Activated CD4-positive, CD25-positive, alpha-beta regulatory T cell treated with anti-CD3 and anti-CD28 coated beads, Interleukin-2, amount 50 U/mL, for 72 hours (primary cell): ENCODE measurements at places on chromosomes 3 and 15.
A peak's percentile ranks its signal among the peaks of the same experiment; 100 is the strongest.

DNA sequence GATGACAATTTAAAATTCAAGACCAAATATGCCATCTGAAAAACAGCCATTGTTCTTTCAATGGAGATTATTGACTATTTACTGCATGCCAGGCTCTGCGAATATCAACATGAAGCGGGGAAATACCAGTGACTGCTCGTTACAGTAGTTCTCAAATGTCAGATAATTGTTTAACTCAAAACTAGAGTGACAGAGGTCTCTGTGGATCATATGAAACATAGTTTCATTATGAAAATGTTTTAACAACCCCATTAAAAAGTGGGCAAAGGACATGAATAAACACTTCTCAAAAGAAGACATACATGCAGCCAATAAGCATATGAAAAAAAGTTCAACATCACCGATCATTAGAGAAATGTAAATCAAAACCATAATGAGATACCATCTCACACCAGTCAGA is 50.0 kb upstream of the GPR149 start:
- DNase-seq: no peak

DNA sequence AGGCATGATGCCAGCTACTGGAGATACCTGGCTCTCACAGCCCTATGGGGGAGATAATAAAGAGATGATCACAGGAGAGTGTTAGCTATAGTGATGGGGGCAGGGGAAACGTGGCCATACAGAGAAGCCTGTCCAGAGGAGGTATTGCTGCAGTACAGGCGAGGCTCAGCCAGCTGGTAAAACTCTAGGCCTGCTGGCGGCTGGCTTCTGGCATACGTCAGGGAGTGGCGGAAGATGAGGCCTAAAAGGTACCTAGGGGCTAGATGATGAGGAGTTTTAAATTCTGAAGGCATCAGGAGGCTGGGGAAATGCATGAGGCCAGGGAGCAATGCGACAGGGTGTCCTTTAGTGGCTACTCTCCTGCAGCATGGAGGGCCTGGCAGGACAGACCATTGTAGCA is 110.7 kb downstream of the EEFSEC start:
- no peak for DNase-seq

GRCh38 chr15:40272485-40273056 is 10.3 kb downstream of the ANKRD63 start:
- DNase-seq: no peak

DNA sequence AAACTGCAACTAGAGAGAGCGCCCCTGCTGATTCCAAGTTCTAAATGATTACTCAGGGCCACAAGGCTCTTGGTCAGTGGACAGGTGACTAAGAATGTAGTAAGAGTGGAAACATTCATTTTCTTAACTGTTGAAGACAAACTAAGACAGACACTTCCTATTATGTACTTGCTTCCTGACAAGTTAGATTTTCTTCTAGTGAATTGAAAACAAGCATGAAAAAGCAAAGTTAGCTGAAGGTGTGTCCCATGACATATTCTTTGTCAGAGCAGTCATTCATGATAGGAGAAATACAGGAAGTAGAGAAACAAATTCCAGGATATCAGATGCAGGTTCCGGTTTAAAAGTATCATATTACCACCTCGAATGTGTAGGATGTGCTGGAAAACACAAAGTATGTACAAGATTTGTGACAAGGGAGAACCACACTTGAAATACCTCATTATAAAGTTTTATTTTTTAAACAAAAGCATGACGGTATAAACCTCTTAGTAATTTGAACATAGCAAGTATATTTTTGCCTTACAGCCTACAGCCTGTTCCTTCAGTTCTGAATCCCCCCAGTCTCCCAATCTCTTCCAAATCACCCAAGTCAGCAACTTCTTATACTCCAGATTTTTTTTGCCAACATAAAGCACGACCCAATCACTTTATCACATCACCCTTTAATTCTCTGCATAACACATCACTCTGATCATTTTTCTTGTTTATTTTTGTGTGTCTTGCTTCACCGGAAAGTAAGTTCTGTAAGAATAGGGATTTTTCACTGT is 6.2 kb downstream of the TSPAN3 start:
- DNase-seq: no peak

DNA sequence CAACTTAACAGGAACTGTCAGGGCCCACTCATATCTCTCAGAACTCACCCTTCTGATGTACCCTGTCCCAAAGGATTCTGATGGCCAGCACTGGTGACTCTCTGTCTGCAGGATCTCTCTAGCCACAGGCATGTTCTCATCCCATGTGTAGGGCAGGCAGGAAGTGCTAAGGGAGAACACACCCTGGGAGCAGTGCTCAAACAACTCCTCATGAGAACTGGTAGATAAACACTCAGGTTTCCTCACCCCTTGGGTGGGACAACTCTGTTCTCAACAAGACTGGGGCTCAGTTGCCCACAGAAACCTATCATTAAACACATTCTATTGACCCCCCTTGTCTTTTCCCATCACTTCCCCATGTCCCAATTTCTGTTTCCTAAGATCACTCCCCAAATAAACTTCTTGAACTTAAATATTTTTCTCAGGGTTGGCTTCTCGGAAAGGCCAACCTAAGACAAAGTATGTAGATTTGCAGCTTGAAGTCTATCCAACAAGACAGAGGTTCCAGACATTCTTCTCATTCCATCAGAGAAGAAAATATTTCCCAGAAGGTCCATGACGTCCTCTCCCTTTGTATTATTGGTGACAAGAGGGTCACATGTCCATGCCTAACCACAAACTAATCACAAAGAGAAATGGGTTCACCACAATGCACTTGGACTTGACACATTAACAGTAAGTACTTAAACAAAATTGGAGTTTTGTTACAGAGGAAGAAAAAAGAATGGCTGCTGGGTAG is 276.6 kb upstream of the GADL1 start:
- DNase-seq: no peak

DNA sequence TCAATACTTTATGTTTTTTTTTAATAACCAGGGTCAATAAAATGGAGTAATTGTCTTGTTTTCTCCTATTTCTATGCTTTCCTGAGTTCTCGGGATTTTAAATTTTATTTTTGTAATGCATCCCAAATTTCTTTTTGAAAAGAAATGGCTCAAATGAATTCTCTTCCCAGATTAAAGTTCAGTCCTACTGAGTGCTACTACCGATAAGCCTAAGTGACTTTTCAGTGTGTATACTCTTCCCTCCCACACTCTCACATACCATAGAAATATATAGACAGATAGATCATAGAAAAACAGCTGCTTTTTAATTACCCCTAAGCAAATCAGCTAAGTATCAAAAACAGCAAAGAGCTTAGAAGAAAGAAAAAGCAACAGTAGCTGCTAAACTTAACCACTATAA is 1.5 kb downstream of the SERPINI1 start:
- DNase-seq: no peak

GRCh38 chr3:184335661-184336546 is 1.5 kb upstream of the FAM131A start:
- peak; percentile 89 for DNase-seq

DNA sequence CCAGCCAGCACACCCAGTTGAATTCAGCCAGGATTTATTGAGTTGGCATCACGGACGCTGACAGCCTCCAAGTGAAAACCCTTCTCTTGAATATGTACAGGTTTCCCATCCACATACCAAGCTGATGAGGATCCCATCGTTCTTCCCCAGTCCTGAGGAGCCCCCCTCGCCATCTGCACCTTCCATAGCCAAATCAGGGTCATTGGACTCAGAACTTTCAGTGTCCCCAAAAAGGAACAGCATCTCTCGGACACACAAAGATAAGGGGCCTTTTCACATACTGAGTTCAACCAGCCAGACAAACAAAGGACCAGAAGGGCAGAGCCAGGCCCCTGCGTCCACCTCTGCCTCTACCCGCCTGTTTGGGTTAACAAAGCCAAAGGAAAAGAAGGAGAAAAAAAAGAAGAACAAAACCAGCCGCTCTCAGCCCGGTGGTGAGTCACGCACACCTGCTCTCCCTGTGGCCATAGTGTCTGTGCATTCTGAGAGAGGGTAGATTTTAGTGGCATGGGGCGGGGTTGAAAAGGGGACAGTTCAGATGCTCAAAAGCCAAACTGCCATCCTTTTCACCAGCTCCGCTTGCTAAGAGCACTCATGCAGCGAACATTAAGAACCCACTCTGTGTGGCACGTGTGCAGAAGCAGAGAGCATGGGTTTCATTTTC is 51.2 kb downstream of the KLHL25 start:
- no peak for DNase-seq

GRCh38 chr15:78087951-78088772 is 4.2 kb upstream of the SH2D7 start:
- DNase-seq: no peak

GRCh38 chr3:37945807-37946530 is 44.6 kb upstream of the VILL start:
- no peak for DNase-seq

DNA sequence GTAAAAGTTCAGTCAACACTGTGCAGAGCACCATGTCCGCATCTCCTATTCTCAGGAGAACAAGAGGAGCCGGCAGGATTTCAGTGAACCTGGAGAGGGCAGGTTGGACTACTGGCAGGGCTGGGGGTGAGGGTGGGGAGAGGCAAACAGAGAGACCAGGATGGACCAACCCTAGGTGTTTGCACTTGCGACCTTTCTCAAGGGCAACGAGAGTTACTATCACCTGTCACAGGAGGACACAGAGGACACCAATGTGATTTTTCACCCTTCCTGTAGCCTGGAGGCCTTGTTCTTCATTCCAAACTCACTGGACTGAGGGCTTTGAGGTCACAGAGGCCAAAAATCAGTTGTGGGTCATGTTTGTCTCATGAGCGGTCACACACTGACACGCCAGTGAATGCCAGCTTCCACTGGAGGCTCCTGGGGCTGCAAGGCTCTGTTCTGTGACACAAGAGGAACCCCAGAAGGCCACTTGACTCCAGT is 89.5 kb downstream of the CPN2 start:
- peak; percentile 9 for DNase-seq

GRCh38 chr15:31781261-31781660 is 249.1 kb upstream of the CHRNA7 start:
- DNase-seq: no peak

DNA sequence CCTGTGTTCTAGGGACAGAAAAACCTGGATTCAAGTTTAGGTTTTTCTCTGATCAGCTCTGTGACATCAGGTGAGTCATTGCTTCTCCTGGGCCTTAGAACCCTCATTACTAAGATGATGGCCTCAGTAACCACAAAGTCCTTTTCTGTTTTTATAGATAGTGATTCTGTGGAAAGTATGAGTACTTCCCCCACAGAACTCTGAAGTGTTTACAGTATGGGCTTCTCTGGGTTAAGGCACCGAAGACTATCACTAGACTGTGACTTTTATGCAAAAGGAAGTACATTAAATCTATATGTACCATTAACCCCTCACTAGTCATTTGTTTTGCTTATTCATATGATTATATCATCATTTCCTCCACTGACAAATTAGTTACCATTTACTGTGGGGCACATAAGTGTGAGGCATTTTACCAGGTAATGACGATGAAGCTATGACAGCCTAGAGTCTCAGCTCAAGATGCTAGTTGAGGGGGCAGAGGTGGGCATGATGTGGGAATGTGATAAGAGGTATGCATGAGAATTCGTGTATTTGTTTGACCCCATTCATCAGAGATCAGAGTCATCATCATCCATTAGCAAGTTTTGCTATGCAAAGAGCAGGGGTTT is 15.0 kb upstream of the RORA start:
- DNase-seq: no peak

DNA sequence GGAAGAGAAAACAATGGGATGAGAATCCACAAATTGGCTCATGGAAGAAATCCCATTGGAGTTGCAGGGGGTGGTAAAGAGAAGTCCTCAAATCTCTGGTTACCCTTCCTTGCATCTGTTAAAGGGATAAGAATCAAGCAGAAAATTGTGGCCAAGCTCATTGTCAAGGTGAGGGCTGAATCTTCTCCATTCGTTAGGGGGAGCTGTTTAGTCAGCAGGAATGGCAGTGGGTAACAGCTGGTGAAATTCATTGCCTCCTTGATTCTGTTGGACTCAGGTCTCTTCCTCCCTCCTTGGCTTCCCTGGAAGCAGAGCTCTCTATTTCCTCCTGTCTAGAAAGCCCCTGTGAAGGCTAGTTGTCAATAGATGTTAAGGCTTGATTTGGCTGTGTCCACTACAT is 343.1 kb upstream of the SEMA6D start:
- DNase-seq: no peak

- no peak for DNase-seq
Observed at GRCh38 chr3:171585039-171585438, 124.8 kb upstream of the TNIK start.

- DNase-seq: no peak
Observed at GRCh38 chr3:12656193-12656592, 7.7 kb downstream of the RAF1 start.

GRCh38 chr3:50620820-50621219 is 3.9 kb downstream of the MAPKAPK3 start:
- no peak for DNase-seq

DNA sequence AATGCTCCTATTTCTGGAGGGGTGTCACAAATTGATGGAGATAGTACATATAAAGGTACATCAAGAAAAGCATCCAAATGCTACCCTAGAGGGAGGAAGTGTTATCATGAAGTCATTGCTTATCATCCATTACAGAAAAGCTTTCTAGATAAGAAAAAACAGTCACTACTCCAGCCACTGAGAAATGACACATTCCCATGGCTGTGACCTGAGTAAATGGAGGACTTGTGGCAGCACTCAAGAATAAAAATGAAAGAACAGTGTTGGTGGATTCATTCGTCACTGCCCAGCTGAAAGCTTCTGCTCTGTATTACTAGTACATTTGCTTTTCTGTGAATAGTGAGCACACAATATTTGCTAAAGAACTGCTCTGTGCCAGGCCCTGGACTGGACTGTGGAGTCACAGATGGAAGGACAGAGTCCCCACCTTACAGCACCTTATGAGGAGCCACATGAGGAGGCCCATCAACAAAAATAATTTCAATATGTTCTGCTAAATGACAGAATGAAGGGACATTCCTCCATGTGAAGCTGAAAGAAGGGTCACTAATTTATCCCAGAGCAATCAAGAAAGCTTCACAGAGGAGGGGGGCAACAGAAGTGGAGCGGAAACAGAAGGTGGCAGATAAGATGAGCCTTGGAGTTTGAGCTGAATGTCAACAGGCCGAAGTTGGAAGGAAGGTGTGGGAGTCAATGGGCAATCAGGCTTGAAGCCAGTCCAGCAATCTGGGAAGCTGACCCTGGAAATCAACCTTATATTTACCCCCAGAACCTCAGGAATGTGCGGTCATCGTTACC is 343.5 kb upstream of the TRIM42 start:
- DNase-seq: no peak

- DNase-seq: no peak
Observed at GRCh38 chr3:67798412-67798811, 144.0 kb upstream of the SUCLG2 start.

- DNase-seq: no peak
Observed at GRCh38 chr15:85010386-85011159, 28.9 kb downstream of the PDE8A start.

- DNase-seq: no peak
Observed at GRCh38 chr3:72974956-72975355, 21.7 kb upstream of the PPP4R2 start.

DNA sequence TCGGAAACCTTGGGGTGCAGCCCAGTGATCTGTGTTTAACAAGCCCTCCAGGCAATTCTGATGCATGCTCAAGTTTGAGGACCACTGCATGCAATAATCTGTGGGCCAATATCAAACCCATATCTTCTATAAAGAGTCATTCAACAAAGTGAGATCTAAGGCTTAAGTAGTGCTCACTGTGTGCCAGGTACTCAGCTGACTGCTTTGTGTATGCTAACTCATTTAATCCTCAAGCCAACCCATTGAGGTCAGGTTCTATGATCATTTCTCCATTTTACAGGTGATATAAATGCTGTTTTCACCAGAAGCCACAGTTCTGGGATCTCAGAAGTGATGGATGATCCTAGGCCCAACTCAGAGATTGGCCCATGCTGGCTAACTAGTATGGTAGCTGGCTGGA is 101.7 kb downstream of the SMAD6 start:
- DNase-seq: no peak
